ENCODE measurements at places on chromosomes 5 and 9. TPM values are rescaled to one million over a fixed set of nuclear protein-coding genes. Genes with fewer than 3 reads are reported as not detected.

Gene FOXD4
- total RNA-seq = 0.27 TPM

Gene COX7C
- 330 TPM for total RNA-seq

Gene SV2C
- total RNA-seq = 0.33 TPM

Gene JMY
- total RNA-seq = 14.1 TPM

Gene NR5A1
- total RNA-seq = not detected

Gene PELO
- 49.6 TPM for total RNA-seq

Gene HTR4
- 0.90 TPM for total RNA-seq

Gene FCN2
- total RNA-seq = not detected

Gene PCDHAC1
- total RNA-seq = 0.36 TPM

Gene PDE8B
- total RNA-seq = 42.6 TPM

Gene SHC3
- total RNA-seq = 1.1 TPM

Gene GADD45G
- 4.5 TPM for total RNA-seq

Gene TAF11L5
- total RNA-seq = not detected

Gene INSL4
- not detected for total RNA-seq

Gene SLC23A1
- total RNA-seq = not detected

Gene ADAMTS13
- 1.3 TPM for total RNA-seq

- no peaks in the 10 kb centered on the region for H3K4me1 ChIP-seq
- DNase-seq = peak; percentile 26
- no peak overlapping the region for H3K4me3 ChIP-seq
- H3K27me3 ChIP-seq = no peaks in the 10 kb centered on the region
- H3K36me3 ChIP-seq = no peaks in the 10 kb centered on the region
- no peak overlapping the region for H3K27ac ChIP-seq
These were observed 179.2 kb downstream of the DAB2IP start for GRCh38 chr9:121830441-121831140.

- H3K4me3 ChIP-seq = no peak overlapping the region
- peaks cover 2% of the 10 kb centered on the region for H3K4me1 ChIP-seq
These were observed 47.0 kb downstream of the SPRY4 start for GRCh38 chr5:142277796-142278195.

DNA sequence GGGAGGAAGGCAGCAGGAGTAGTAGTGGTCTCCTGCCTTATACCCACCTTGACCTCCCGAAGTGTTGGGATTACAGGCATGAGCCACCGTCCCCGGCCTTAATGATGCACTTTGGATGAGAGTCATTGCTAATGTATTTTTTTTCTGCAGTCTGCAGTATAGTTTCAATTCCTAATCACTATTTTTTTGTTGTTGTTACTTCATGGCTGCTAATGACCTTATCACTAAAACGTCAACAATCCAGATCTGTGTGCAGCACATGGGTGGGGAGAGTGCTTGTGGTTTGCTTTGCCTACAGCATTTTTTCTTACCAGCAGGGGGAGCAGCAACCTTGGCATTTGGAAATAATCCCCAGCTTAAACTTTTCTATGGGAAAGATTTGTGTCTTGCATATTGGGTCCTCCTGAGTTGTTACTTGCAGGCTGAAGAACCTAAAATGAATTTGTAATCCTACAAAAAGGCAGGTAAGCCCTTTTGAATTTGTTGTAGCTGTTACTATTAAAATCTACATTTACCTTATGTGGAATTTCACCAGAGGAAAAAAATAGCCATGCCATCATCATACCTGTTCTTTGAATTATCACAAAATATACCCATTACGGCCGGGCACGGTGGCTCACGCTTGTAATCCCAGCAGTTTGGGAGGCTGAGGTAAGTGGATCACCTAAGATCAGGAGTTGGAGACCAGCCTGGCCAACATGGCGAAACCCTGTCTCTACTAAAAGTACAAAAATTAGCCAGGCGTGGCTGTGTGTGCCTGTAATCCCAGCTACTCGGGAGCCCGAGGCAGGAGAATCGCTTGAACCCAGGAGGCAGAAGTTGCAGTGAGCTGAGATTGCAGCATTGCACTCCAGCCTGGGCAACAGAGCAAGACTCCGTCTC lies 6.3 kb upstream of the MED7 start:
- H3K27ac ChIP-seq = no peak overlapping the region
- H3K36me3 ChIP-seq = no peaks in the 10 kb centered on the region
- H3K4me3 ChIP-seq = peak overlapping the region; percentile 26
- peak; percentile 68 for DNase-seq

- no peak overlapping the region for H3K4me3 ChIP-seq
- DNase-seq = no peak
- H3K4me1 ChIP-seq = no peaks in the 10 kb centered on the region
These were observed 139.7 kb downstream of the SEC61B start for GRCh38 chr9:99361817-99362216.

GRCh38 chr5:32960340-32961058 lies 249.4 kb downstream of the NPR3 start:
- DNase-seq = no peak
- H3K27me3 ChIP-seq = no peaks in the 10 kb centered on the region
- no peak overlapping the region for H3K4me3 ChIP-seq
- no peak overlapping the region for H3K27ac ChIP-seq
- no peaks in the 10 kb centered on the region for H3K36me3 ChIP-seq

GRCh38 chr9:2838371-2839000 lies 5.4 kb downstream of the PUM3 start:
- H3K27me3 ChIP-seq = no peaks in the 10 kb centered on the region
- peak overlapping the region; percentile 30 for H3K27ac ChIP-seq
- H3K4me3 ChIP-seq = peak overlapping the region; percentile 41
- peaks cover 2% of the 10 kb centered on the region for H3K36me3 ChIP-seq

DNA sequence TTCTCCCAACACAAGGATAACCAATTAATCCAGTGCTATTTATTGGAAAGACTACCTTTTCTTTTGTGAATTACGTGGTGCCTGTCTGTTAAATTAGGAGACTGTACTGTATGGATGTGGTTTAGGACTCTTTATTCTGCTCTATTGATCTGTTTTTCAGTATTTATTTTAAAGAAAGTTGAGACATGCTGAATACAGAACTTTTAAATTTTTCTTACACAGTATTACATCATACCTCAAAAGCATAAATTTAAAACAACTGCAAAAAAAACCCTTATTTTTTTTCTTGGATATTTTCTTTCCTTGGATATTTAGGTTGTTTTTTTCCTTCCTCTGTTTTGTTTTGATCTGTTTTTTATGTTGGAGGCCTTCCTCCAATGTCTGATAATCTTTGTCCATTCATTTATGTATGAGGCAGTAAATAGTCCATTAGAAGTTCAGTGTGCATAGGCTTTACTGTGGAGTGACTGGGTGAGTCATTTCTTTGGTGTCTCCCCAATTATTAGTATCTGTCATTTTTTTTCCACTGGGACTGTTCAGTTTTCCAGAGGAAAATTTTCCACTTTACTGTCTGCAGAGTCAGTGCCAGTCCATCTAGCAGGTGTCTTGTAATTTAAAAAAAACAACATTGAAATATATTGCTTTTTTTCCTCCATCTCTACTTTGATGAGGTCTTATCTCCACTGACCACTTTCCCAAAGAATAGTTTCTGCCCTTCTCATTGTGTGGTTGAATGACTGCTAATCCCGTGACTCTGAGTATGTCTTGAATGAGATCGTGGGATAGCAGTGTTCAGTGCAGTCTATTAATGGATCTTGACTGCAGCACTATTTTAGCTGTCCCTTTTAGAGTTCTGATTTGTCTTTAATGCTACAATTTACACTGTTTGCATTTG lies 15.2 kb downstream of the CYSTM1 start:
- no peaks in the 10 kb centered on the region for H3K36me3 ChIP-seq
- no peak overlapping the region for H3K4me3 ChIP-seq
- H3K27me3 ChIP-seq = no peaks in the 10 kb centered on the region
- peaks cover 7% of the 10 kb centered on the region for H3K4me1 ChIP-seq
- H3K27ac ChIP-seq = no peak overlapping the region
- no peak for DNase-seq

DNA sequence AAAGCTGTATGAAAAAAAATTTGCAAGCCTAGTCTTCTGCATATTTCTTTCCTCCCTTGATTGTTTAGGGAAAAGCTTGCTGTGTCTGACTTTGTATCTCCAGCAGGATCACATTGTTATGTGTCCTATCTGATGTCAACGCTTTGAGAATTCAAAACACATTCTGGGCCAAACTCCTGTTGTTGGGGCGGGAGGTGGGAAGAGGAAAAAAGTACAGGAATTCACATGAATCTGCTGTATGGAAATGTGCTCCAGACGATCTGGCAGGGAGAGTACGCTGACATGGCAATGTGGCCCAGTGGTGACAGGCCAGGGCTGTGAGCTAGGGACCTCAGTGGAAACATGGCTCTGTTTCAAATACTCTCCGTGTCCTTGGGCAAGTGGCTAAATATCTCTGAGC lies 87.4 kb upstream of the GNA14 start:
- H3K27ac ChIP-seq = no peak overlapping the region
- no peak for DNase-seq
- H3K36me3 ChIP-seq = no peaks in the 10 kb centered on the region
- no peak overlapping the region for H3K4me3 ChIP-seq
- no peaks in the 10 kb centered on the region for H3K27me3 ChIP-seq
- H3K4me1 ChIP-seq = peaks cover 6% of the 10 kb centered on the region

- peak; percentile 52 for DNase-seq
- no peak overlapping the region for H3K27ac ChIP-seq
- no peaks in the 10 kb centered on the region for H3K36me3 ChIP-seq
- peaks cover 9% of the 10 kb centered on the region for H3K4me1 ChIP-seq
- no peak overlapping the region for H3K4me3 ChIP-seq
These were observed 181.8 kb downstream of the GLIS3 start for GRCh38 chr9:4117835-4118610.

DNA sequence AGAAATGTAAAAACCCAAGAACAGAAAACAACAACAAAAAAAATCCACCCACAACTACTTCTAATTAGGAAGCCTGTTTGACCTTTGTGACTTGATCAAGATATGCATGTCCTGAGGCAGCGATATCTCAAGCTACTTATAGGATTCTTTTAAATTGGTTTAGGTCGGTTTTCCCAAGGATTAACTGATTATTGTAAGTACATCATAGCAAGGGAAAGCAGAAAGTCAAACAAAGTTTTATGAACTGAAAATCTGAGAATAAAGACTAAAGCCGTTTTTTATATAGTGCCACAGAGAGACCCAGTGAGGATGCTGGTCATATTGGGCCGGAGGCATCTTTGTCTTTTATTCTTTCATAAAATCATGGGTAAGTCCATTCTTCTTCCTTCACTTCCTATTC lies 72.0 kb downstream of the CD180 start:
- no peaks in the 10 kb centered on the region for H3K4me1 ChIP-seq
- H3K36me3 ChIP-seq = peaks cover 4% of the 10 kb centered on the region
- DNase-seq = no peak
- no peak overlapping the region for H3K27ac ChIP-seq
- no peaks in the 10 kb centered on the region for H3K27me3 ChIP-seq

DNA sequence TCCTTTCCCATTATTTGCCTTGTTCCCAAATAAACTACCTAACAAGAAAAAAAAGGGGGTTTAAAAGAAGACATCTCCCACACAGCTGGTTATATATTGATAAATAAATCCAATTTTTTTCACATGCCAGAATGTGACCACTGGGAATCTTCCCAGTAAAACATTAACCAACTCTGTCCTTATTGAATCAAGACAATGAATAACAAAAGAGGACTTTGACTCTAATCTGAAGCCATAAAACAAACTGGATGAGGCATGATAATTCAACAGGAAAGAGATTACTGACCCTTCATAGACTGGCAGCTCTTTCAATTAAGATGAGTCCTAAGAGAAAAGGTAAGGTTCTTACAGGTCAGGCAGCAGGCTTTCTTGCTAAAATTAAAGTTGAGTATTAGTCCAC lies 165.8 kb upstream of the CDH6 start:
- H3K36me3 ChIP-seq = no peaks in the 10 kb centered on the region
- no peaks in the 10 kb centered on the region for H3K27me3 ChIP-seq
- no peaks in the 10 kb centered on the region for H3K4me1 ChIP-seq
- H3K4me3 ChIP-seq = no peak overlapping the region

GRCh38 chr9:115117999-115118878 lies at the start of gene TNC:
TSS of gene TNC (minus strand) at chr9:115118157. CDS start at chr9:115091018, 27,139 bp downstream.
- peak; percentile 80 for DNase-seq
- H3K4me3 ChIP-seq = peak within 1 kb of the TSS; percentile 9
- no peaks in the 10 kb centered on the region for H3K4me1 ChIP-seq
- peak within 1 kb of the TSS; percentile 55 for H3K27ac ChIP-seq
- H3K36me3 ChIP-seq = no peaks in the 10 kb centered on the region

GRCh38 chr5:9082996-9083395 lies 462.9 kb downstream of the SEMA5A start:
- H3K27me3 ChIP-seq = no peaks in the 10 kb centered on the region
- no peak overlapping the region for H3K4me3 ChIP-seq
- DNase-seq = no peak
- no peaks in the 10 kb centered on the region for H3K36me3 ChIP-seq
- H3K27ac ChIP-seq = no peak overlapping the region

- H3K27me3 ChIP-seq = no peaks in the 10 kb centered on the region
- peaks cover 1% of the 10 kb centered on the region for H3K4me1 ChIP-seq
- no peak overlapping the region for H3K4me3 ChIP-seq
- no peak overlapping the region for H3K27ac ChIP-seq
- no peak for DNase-seq
- H3K36me3 ChIP-seq = no peaks in the 10 kb centered on the region
These were observed 75.2 kb downstream of the TMC1 start for GRCh38 chr9:72596451-72597180.

GRCh38 chr9:89765211-89765946 lies 160.6 kb downstream of the GADD45G start:
- H3K27ac ChIP-seq = no peak overlapping the region
- no peaks in the 10 kb centered on the region for H3K36me3 ChIP-seq
- no peaks in the 10 kb centered on the region for H3K27me3 ChIP-seq

DNA sequence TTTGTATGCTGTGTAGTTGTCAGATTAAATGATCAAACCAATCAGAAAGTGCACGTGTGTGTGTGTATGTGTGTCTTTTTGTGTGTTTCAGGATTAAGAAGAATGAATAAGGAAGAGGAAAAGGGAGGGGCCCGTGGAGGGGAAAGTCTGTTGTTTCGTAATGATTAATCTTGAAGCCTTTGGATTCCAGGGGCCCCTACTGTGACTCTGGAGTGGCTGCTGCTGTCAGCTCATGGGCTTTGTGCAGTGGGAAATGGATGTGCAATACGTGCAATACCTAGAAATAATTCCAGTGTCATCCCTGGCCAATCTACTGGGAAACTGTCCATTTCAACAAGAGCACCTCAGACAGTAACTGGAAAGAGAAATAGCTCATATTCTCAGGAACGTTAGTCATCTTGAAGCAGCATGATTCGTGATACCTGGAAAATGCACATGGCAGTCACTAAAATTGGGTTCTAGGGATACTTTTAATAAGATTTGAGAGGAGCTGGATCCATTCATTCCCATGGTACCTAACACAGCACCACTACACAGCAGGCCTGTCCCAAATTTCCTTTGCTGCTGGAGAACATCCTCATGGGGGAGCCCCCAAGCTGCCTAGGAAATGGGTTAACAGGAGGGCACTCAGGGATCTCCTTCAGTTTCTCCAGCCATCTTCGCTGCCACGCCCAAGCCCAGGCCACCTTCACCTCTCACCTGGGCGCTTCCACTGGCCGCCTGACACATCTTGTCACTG lies 186.3 kb downstream of the NR3C1 start:
- H3K27ac ChIP-seq = no peak overlapping the region
- H3K36me3 ChIP-seq = no peaks in the 10 kb centered on the region
- no peak for DNase-seq
- no peaks in the 10 kb centered on the region for H3K27me3 ChIP-seq

GRCh38 chr5:41087461-41087860 lies 16.3 kb upstream of the MROH2B start:
- no peak for DNase-seq
- no peak overlapping the region for H3K27ac ChIP-seq
- H3K4me3 ChIP-seq = no peak overlapping the region
- no peaks in the 10 kb centered on the region for H3K27me3 ChIP-seq

Measured in aorta (tissue), 5 donors.